ENCODE measurements at places on chromosomes 4 and X. TPM values are rescaled to one million over a fixed set of nuclear protein-coding genes. Genes with fewer than 3 reads are reported as not detected.

NRK gene
- not detected for total RNA-seq

ZDHHC15 gene
- under 0.01 TPM for total RNA-seq

DCAF8L2 gene
- not detected for total RNA-seq

CAPN6 gene
- total RNA-seq: not detected

PABPC4L gene
- total RNA-seq: 1.4 TPM

TBC1D9 gene
- 38.0 TPM for total RNA-seq

RTL3 gene
- under 0.01 TPM for total RNA-seq

COMMD8 gene
- total RNA-seq: 15.1 TPM

CHRNA9 gene
- total RNA-seq: not detected

KCNE5 gene
- total RNA-seq: under 0.01 TPM

F8A3 gene
- 1.1 TPM for total RNA-seq

CD99L2 gene
- total RNA-seq: 35.8 TPM

GATA1 gene
- not detected for total RNA-seq

OTC gene
- total RNA-seq: 0.69 TPM

Data from bladder microvascular endothelial cell (primary cell).